Neuronal stem cell (in vitro differentiated cells): ENCODE measurements at places on chromosomes 3 and 15.

GRCh38 chr3:56977561-56977889, 82.9 kb upstream of the SPATA12 start:
- no peak for DNase-seq

GRCh38 chr3:127748754-127749327, 73.5 kb downstream of the MGLL start:
- DNase-seq: no peak

GRCh38 chr3:98095882-98096281, 8.9 kb downstream of the OR5AC2 start:
- DNase-seq: no peak

DNA sequence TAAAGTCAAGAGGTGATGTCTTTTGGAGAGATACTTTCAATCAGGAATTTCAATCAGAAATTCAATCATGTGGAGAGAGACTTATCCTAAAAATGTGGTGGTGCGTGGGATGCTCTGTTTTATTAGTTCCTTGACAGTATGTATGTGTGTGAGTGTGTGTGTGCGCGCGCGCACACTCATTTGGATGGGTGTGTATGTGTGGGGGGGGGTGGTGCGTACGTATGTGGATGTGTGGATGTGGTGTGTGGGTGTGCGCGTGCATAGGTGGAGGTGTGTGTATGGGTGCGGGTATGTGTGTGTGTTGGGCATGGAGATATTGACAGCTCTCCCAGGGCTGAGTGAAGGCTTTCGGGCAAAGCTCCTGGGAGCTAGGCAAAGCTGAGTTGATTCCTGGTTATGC, 2.4 kb downstream of the ADIPOQ start:
- no peak for DNase-seq

DNA sequence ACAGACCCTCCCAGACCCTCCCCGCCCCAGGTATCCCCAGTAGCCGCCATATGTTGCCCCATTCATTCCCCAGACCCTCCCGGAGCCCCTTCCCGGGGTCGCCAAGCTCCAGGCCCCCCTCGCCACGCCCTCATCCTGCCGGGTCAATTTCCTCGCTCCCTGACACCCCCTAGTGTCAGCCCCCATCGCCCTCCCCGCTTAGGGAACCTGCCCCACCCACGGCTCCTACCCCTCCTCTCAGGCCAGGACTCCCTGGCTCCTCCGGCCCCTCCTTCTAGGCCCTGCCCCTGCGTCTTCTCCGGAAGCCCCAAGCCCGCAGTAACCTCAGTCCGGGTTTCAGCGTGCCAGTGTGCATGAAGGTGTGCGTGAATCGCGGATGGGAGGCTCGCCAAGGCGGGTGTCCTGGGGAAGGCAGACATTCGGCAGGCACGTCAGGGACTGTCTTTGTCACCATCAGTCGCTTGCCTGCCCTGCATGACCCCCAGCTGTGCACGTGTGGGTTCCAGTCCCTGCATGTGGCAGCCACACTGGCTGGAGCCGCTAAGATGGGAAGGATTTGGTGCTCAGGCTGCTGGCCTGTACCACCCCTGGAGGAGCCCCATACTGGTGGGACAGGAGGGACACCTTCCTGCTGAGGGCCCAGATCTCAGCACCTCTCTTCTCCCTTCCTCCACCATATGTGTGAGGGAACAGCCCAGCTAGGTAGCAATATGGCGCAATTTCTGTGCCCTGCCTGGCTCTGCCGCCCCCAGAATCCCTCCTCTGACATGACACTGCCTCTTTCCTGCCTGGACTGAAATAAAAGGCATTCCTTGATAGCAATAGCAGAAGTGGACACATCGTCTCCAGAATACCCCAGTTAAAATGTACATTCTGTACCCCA, 693 bp downstream of the DISP2 start:
- DNase-seq: no peak

GRCh38 chr15:29278436-29279105, 8.9 kb upstream of the NSMCE3 start:
- DNase-seq: no peak

- DNase-seq: no peak
Measured at GRCh38 chr15:101482526-101483371, 6.8 kb downstream of the PCSK6 start.

GRCh38 chr3:190396001-190396400, 8.0 kb downstream of the CLDN16 start:
- DNase-seq: no peak

DNA sequence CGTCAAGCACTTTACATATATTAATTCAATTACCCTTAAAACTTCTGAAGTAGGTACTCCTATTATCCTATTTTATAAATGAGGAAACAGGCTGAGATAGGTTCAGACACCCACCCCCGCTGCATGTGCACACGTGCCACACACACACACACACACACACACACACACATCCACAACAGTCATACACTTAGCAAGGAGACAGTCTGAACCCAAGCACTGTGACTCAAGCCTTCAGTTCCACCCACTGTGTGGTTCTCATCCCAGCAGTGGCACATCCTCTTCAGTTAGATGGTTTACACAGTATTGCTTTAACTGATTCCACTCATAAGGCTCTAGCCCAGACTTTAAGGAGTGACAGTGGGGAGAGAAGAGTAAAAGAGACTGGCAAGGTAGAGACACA, 91.1 kb upstream of the FGF7 start:
- no peak for DNase-seq

- DNase-seq: no peak
Measured at GRCh38 chr3:66104535-66104934, 65.8 kb upstream of the MAGI1 start.

GRCh38 chr3:33062866-33063265, 34.1 kb downstream of the GLB1 start:
- DNase-seq: no peak

DNA sequence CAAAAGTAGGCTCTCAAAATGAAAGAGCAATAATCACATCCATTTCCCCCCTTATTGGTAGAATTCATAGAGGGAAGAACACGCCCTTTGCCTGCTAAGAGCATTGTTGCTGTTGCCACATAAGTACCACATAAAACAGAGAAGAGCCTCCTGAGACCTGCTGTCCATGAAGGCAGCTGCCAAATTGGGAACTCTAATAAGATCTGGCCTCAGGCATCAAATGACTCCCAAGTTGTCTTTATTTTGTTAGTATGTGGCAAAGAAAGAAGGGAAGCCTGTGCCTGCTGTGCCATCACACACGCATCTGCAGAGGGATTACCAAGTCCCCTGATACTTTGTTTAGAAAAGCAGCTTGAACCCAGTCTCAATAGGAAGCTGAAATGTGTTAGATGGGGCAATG, 23.9 kb downstream of the VGLL3 start:
- DNase-seq: peak; percentile 11

DNA sequence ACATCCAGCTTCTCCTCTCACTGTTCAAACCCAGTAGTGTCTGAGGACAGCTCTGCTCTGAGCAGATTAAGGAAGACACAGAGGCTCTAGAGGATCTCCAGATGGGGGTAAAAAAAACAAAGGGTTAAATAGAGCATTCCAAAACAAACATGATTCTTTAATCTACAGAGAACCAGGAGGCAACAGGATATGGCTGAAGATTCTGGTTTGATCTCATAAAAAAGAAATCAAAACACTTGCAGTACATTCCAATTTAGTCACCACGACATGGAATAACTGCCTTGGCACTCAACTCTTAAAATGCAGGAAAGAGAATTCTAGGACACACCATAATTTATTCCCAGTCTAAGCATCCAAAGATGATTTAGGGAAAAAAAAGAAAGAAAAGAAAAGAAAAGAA, 32.0 kb downstream of the TM4SF4 start:
- DNase-seq: no peak

- no peak for DNase-seq
Measured at GRCh38 chr3:172159376-172159775, 120.0 kb downstream of the FNDC3B start.

- no peak for DNase-seq
Measured at GRCh38 chr3:58539626-58540025, 2.6 kb upstream of the ACOX2 start.

DNA sequence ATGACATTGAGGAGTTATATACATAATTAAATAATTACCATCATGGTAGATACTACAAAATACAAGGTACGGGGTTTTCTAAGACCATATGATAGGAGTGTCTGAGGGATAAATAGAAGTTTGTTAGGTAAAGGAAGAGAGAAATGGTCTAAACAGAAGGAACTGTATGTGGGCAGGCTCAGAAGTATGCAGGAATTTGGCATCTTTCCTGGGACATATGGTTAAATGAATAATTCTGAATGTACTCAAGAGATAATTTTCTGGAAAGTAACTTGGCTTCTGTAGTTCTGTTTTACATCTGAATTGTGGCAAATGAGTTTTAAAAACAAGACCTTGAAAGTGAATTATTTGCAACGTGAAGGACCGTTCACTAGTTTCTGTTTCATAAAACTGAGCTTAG, 17.5 kb downstream of the LMCD1 start:
- no peak for DNase-seq

DNA sequence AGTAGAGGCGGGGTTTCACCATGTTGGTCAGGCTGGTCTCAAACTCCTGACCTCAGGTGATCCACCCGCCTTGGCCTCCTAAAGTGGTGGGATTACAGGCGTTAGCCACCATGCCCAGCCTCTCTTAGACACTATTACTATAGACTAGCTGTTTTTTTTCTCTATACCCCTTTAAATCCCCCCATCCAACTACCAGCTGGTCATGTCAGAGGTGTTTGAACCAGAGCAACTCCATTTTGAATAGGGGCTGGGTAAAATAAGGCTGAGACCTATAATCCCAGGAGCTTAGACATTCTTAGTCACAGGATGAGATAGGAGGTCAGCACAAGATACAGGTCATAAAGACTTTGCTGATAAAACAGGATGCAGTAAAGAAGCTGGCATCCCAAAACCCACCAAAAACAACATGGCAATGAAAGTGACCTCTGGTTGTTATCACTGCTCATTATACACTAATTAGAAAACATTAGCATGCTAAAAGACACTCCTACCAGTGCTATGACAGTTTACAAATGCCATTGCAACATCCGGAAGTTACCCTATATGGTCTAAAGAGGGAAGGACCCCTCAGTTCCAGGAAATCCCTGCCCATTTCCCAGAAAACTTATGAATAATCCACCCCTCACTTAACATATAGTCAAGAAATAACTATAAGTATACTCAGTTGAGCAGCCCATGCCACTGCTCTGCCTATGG, 57.8 kb upstream of the GPD1L start:
- DNase-seq: no peak

DNA sequence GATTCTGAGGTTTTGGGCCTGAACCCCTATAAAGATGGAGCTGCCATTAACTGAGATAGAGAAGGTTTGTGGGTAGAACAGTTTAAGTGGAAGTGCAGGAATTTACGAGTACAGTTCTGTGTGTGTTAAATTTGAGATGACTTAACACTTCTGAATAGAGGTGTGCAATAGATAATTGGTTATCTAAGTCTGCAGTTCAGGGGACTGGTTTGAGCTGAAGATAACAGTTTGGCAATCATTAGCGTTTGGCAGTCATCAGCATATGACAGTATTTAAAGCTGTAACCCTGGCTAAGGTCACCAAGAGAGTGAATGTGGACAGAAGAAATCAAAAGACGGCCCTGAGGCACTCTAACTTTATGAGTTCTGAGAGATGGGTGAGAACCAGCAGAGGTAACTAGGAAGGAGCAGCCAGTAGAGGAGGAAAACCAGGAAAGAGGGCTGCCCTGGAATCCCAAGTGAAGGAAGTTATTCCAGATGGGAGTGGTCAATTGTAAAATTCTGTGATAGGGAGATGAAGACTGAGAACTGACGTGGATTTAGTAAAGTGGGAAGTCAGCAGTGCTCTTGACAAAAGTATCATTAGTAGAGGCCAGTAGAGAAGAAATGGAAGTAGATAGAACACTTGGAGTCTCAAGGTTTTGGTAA, 8.1 kb downstream of the MYNN start:
- DNase-seq: no peak

DNA sequence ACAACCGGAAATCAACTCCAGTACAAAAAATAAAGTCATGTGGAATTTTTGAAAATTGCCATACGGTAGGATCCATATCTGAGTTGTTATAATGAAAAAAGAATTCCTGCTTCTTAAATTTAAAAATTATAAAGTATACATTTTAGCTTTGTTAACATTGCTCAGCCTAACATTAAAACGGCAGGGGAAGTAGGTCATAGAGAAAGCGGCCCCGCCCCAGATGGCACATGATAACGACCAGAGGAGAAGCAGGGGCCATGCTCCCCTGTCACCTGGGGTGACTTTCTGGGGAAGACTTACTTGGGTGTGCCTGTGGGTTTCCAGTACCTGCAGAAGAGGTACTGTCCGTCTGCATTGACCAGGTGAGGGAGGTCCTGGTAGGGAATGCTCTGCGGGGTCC, 921 bp downstream of the MGLL start:
- DNase-seq: no peak

GRCh38 chr3:133268726-133269134, 131.1 kb upstream of the BFSP2 start:
- DNase-seq: no peak

DNA sequence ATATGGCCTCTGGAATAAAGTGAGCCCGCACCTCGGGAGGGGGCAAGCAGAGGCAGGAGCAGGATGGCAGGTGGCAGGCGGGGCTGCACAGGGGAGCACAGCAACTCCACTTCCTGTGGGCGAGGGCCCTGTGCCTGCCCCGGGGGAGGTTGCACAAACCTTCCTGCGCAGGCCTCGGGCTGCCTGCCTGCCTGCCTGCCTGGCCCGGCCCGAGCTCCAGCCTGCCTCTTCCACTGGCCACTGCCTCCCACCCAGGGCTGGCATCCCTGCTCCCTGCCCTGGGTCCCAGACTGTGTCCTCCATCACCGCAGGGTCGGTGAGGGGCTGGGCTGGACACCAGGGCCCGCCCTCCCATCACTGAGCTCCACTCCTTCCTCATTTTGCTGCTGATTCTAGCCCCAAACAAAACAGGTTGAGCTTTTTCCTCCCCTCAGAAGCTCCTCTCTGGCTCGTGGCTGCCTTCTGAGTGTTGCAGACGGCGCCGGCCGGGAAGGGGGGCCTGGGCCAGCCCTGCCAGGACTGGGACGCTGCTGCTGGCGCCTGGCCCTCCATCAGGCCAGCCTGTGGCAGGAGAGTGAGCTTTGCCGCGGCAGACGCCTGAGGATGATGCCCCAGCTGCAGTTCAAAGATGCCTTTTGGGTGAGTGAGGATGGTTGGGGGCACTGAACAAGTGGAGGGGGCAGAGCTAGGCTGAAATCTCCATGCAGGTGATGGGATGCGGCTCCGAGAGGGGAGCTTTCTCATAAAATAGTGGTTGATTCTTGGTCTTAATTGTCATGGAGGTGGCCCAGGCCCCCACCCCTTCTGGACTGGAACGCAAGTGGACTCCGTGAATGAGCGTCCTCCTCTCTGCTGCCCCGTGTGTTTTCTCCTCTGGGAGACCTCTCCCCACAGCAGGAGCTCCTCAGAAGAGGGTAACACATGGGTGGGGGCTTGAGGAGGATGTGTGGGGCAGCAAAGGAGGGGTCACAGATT, at the start of gene PSTPIP1:
TSS of gene PSTPIP1 (plus strand) at position 156 of the 975 bp plus-strand sequence. CDS start at position 604, 448 bp downstream.
- no peak for DNase-seq

DNA sequence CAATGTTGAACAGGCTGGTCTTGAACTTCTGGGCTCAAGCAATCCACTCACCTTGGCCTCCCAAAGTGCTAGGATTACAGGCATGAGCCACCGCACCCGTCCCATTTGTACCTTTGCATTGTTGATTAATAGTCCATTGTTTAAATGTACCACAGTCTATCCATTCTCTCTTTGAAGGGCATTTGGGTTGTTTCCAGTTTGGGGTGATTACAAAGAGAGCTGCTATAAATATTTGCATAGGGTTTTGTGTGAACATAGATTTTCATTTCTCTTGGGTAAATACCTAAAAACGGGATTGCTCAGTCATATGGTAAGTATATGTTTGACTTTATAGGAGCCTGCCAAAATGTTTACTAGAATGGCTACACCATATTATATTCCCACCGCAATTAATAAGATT, 13.7 kb upstream of the PTPRG start:
- DNase-seq: no peak
